Right renal pelvis (tissue), 4 donors: ENCODE measurements at places on chromosomes 7 and 10. TPM values are rescaled to one million over a fixed set of nuclear protein-coding genes. Genes with fewer than 3 reads are reported as not detected.

DNA sequence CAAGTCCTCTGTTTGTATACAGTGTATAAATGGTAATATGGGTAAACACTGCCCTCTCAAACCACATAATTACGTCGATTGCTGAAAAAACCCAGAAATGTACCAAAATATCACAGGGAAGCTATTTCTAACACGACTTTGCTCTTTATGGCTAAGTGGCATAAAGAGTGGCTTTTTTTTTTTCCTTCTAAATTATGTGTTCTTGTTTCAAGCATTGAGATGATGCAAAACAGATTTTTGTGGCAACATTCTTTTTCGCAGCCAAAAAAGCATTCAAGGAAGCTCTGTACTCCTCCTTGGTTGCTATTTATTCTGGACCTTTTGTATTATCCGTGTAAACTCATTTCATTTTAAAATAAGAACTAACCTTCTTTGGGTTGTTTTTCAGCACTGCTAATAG lies 138.9 kb downstream of the VTI1A start:
- DNase-seq = no peak

- DNase-seq = no peak
Measured at GRCh38 chr10:70596860-70597809, 5.4 kb downstream of the PRF1 start.

GRCh38 chr10:3226960-3227744 lies 54.6 kb upstream of the PITRM1 start:
- DNase-seq = no peak

DNA sequence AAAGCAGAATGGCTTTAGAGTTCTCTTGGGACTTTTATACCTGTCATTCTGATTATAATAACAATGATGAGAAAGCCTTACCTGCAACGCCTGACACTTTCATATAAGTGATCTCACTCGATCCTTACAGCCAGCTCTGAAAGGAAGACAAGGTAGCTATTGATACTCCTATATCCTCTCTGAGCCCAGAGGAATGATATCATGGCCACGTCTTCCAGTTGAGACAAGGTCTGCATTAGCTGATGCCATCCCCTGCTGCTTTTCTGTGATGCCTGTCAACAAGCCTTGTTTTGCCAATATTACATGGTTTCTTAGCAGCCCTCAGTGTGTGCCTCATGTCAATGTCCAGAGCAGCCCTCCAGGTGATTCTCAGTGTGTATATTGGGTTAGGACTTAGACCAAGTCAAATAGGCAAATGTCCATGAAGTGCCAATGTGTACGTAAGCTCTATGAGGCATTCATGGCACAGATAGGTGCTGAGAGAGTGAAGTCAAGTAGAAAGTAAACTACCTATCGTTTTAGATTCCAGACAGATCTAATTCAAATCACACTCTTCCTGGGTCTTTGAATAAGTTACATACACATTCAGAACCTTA lies 405.9 kb downstream of the ADRA2A start:
- DNase-seq = no peak

DNA sequence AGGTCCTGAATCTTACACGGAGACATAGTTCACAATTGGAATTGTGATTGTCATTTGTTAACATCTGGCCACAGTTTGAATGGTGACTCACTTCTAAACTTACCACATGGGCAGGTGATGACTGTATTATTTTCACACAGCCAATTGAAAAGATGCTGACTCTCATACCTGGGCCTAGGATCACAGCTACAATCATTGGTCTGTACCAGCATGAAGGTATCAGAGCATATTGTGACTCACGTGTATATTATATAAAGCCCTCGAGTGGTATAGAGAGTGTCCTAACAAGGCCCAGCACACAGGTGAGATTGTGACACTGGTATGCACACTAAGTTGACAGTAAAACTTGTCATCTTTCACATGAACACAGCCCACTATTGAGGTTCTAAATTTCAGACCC lies 9.4 kb upstream of the ZNF107 start:
- DNase-seq = no peak

DNA sequence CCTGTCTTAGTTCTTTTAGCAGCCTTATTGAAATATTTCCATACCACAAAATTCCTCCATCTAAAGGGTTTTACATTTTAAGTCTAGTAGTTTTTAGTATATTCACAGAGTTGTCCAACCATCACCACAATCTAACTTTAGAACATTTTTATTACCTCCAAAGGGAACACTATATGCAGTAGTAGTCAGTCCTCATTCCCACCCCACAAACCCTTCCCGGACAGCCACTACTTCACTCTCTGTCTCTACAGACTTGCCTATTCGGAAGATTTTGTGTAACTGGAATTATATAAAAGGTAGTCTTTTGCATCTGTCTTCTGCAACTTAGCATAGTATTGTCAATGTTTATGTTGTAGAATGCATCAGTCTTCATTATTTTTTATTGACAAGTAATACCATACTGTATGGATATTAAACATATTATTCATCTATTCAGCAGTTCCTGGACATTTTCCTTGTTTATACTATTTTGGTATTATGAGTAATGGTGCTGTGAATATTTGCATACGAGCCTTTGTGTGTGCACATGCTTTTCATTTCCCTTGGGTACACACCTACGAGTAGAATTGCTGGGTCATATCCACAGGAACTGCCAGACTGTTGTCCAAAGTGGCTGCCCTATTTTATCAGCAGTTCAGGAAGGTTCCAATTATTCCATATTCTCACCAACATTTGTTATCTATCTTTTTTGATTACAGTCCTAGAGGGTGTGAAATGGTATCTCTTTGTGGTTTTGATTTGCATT lies 60.9 kb upstream of the LANCL2 start:
- DNase-seq = no peak

DNA sequence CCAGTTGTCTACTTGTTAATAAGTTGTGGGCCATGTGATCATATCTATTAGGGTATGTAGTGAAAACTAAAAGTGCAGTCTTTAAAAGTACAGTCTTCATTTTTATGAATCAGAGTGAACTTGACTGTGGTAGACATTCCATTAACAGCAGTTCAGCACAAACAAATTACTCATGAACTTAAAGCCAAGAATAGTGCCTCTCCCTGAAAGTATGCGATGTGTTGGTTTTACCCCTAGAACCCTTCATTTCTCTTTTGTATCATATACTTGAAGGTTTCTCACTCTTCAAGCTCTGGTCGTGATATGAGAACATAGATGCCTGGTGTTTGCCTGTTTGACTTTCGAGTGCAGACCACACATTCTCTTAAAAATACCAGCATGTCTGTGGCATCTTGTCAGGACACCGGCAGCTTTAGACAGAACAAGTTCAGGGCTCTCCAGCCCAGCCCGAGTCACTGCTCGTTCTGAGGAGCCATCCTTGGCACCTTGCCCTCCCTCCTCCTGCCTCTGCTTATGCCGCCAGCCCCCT lies 159.3 kb downstream of the LCOR start:
- DNase-seq = no peak

DNA sequence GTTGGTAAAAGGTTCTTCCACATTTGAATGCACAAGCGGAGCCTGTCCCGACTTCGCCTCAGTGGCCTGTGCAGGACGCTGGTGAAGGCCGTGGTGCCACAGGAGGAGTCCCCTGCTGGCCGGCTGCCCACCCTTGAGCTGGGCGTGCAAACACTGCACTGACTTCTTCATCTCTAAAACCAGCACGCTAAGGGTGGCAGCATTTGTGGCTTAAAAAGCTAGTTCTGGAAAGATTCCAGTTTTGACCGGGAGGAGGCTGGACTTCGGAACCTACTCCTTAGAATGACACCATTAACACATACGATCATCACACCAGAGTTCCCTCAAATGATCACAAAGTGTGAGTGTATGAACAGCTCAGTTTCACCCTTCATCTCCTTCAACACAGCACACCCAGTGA lies 102.4 kb downstream of the SMURF1 start:
- no peak for DNase-seq

DNA sequence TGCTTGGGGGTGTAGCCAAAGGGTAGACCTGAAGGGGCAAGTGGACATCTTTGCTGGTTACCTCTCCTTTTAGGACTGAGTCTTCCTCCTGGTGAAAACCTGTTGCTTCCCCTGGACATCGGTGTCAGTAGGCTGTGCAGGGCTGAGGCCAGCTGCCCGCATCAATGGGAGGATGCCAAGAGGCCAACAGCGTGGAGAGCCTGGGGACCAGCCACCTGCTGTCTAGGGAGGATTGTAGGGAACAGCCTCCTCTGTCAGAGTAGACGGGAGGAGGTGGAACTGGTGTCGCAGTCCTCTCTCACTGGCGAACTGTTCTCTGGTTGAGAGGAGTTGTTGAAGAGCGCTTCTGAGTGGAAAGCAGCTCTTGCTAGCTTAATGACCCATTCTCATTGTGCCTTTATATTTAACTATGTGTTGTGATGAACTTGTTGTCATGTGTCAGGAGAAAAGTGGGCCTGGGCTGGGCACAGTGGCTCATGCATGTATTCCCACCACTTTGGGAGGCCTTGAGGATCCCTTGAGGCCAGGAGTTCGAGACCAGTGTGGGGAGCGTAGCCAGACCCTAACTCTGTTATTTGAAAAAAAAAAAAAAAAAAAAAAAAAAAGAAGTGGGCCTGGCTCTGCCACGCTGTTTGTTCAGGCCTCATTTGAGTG lies 1.8 kb downstream of the SUFU start:
- no peak for DNase-seq

- no peak for DNase-seq
Measured at GRCh38 chr7:17952387-17952786, 12.1 kb upstream of the SNX13 start.

DNA sequence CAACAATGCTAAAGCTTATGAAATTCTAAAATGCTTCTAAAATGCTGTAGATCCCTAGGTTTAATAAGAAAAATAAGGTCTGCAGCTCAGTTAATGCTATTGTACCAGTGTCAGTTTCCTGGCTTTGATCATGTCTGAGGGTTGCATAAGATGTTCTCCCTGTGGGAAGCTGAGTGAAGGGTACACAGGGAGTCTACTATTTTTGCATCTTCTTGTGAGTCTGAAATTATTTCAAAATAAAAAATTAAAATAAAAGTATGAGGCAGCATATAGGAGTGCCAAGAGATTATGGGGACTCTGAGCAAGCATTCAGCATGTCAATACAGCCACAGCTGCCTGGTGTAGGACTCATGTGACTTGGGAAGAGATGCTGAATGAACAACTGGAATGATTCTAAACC lies 14.7 kb downstream of the CHST15 start:
- no peak for DNase-seq

GRCh38 chr10:62895063-62895462 lies 78.9 kb upstream of the EGR2 start:
- DNase-seq = no peak

DNA sequence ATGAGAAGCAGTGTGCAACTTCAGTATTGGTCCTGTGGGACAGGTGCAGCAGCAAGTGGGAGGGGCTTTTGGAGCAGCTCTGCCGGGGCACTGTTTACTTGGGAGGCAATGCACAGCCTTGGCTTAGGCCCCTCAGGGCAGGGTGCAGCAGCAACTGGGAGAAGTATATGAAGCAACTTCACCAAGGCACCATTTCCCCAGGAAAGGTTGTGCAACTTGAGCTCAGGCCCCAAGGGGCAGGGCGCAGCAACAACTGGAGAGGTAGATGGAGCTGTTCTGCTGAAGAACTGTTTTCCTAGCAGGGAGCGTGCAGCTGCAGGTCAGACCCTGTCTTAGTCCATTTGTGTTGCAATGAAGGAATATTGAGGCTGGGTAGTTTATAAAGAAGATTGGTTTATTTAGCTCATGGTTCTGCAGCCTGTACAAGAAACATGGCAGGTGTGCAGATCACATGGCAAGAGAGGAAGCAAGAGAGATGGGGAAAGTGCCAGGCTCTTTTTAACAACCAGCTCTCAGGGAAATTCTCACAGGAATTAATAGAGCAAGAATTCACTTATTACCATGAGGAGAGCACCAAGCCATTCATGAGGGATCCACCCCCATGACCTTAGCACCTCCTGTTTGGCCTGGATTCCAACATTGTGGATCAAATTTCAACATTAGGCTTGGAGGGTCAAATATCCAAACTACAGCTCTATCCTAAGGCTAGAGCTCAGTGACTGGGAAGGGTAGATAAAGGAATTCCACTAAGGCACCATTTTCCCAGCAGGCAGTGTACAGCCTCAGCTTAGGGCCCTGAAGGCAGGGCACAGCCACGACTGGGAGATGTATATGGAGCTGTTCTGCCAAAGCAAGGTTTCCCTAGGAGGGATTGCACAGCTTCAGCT lies 10.9 kb downstream of the GPR141 start:
- no peak for DNase-seq

GRCh38 chr7:100882785-100883526 lies 6.6 kb downstream of the UFSP1 start:
- DNase-seq = no peak

DNA sequence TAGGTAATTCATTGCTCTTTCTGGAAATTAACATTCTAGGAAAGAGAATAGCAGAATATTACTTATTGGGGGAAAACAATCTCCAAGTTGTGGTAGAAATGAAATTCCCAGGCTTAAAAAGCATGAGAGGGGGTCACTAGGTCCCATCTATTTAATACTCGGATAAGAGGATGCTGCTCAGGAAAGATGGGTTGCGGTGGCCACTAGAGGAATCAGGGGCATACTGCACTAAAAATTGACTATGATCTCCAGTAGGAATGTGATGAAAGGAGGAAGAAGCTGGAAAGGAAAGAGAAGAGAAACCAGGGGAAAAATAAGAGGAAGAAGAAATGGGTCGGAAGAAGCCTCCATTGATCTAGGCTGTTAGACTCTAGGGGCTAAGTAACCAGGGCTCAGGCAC lies 192.8 kb downstream of the GPAM start:
- no peak for DNase-seq

DNA sequence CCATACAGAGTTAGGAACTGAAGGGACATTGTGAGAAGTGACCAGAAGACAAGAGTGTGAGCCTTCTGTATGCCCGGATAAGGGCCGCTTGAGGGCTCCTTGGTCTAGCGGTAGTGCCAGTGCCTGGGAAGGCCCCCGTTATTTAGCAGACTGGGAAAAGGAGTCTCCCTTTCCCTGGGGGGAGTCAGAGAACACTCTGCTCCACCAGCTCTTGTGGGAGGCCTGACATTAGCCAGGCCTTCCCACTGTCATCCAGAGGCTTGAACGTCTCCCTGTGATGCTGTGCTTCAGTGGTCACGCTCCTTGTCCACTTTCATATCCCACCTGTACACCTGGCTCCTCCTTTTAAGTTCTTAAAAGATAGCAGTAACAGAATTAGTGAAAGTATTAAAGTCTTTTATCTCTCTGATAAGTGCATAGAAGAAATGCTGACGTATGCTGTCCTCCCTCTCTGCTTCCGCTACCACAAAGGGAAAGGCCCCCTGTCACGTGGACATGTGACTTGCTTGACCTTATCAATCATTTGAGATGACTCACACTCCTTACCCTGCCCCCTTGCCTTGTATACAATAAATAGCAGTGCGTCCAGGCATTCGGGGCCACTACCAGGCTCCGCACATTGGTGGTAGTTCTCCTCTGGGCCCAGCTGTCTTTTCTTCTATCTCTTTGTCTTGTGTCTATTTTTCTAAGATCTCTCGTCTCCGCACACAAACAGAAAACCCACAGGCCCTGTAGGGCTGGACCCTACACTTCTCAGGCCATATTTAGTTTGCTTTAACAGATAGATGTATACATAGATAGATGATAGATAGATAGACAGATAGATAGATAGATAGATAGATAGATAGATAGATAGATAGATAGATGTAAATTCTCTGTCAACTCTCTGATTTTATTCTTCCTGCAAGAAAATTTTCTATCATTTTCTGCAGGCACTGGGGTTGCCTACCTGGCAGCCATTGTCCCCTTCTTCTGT lies 131.5 kb upstream of the JCAD start:
- DNase-seq = no peak

FOXI2 gene
- polyA plus RNA-seq = 2.3 TPM

KCNIP2 gene
- polyA plus RNA-seq = 4.0 TPM

VENTX gene
- 0.18 TPM for polyA plus RNA-seq

ADIRF gene
- polyA plus RNA-seq = 34.7 TPM

XRCC2 gene
- 6.3 TPM for polyA plus RNA-seq
